ENCODE measurements at places on chromosomes 7 and 10. TPM values are rescaled to one million over a fixed set of nuclear protein-coding genes. Genes with fewer than 3 reads are reported as not detected.
A peak's percentile ranks its signal among the peaks of the same experiment; 100 is the strongest.

Gene RBM28
- 59.4 TPM for total RNA-seq

Gene SCIN
- 1.6 TPM for total RNA-seq

DNA sequence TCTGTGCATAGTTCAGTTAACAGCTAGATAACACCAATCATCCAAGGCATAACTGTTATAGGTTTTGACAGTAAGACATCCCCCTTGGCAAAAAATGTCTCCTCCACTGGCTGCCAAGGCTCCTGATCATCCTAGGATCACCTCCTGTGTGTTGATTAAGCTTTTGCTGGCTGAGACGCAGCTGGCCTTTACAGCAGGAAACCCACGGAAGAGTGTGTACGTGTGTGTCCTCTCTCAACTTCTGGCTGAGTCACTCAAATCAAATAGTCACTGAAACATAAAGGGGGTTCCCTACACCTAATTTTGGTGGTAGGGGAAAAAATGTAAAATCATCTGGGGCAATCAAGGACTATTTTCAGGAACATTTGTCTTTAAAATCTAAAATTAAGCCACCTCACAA lies 208.8 kb downstream of the CTNNA3 start:
- H3K27ac ChIP-seq: no peak overlapping the region
- H3K4me1 ChIP-seq: peaks cover 10% of the 10 kb centered on the region
- no peak overlapping the region for H3K4me3 ChIP-seq
- no peaks in the 10 kb centered on the region for H3K36me3 ChIP-seq

Gene FAM24B
- 5.2 TPM for total RNA-seq

GRCh38 chr10:34364253-34365037 lies 450.7 kb downstream of the PARD3 start:
- H3K4me1 ChIP-seq: peaks cover 8% of the 10 kb centered on the region
- no peak overlapping the region for H3K27ac ChIP-seq
- DNase-seq: peak; percentile 76
- no peak overlapping the region for H3K4me3 ChIP-seq
- no peaks in the 10 kb centered on the region for H3K27me3 ChIP-seq

Gene TMEM26
- not detected for total RNA-seq

Data from PC-3 (cell line).